ENCODE measurements at places on chromosomes 6 and 20.
A peak's percentile ranks its signal among the peaks of the same experiment; 100 is the strongest.

DNA sequence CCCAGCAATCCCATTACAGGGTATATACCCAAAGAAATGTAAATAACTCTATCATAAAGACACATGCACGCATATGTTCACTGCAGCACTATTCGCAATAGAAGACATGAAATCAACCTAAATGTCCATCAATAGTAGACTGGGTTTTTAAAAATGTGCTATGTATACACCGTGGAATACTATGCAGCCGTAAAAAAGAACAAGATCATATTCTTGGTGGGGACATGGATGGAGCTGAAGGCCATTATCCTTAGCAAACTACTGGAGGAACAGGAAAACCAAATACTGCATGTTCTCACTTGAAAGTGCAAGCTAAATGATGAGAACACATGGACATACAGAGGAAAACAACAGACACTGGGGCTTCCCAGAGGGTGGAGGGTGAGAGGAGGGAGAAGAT lies 201.2 kb downstream of the GMDS start:
- no peak for DNase-seq

DNA sequence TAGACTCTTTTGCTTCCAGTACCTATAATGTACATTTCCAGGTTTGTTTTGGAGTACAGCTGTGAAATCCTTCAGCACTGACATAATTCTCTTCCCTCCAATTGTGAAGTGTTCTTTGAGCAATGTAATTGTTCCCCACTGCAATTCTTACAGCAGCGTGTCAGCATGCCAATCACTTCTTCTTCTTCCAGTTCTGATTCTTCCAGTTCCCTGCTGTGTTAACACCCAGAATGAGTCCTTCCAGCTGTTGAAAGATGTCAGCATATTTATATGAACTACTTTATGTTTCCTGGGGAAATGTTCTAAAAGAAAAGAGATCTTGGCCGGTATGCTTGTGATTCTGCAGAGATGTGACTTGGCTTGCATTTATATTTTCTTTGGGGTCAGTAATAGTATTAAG lies 213.9 kb downstream of the UNC5CL start:
- DNase-seq = no peak

- no peak for DNase-seq
These were observed 10.7 kb upstream of the MPC1 start for GRCh38 chr6:166393535-166393823.

DNA sequence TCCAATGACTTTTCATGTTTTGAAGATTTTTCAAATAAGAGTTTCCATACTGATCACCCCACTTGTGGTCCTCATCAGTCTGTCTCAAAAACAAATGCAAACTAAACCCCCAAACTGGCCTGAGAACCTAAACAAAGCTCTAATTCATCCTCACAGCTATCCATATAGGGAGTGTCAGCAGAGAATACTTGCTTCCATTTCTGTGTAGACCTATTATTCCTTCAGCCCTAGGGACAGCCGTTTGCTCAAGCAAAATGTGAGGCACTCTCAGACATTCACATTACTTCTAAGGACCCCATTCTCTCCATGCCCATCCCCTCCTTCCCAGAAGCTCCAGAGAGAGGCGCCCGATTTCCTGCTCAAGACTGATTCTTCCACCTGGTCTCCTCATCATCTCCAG lies 24.6 kb downstream of the DNAAF9 start:
- no peak for DNase-seq

- DNase-seq = no peak
These were observed 41.0 kb downstream of the SNX14 start for GRCh38 chr6:85552652-85553051.

DNA sequence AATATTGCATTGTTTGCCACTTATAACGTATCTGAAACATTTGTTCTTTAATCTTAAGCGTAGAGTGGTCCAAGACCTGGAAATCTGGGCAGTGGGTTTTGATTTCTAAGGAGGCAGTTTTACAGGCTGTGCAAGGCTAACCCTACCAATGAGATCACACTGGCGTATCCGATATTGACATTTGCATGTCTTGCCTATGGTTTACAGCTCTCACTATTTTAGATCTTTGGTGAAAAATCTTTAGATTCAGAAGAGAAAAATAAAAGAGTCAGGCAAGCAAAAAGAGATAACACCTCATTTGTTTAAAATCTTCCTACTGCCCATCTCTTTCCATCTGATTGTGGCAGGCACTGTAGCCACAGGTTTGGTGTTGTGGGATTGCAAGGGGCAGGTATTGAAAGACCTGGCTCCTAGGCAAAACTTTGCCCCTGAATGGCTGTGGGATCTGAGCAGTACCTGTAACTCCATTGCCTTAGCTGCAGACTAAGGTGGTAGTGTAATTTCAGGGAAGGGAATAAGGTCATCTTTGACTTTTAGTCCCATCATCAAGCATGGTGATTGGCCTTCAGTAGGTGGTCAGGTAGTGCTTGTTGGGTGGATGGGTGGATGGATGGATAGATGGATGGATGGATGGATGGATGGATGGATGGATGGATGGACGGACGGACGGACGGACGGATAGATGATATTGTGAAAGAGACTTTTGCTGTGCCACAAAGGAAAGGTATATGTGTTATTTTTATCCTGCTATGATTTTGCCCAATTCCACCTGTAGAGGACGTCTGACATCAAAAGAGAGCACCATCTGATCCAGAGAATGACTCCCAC lies 1.9 kb downstream of the TNFAIP3 start:
- no peak for DNase-seq

DNA sequence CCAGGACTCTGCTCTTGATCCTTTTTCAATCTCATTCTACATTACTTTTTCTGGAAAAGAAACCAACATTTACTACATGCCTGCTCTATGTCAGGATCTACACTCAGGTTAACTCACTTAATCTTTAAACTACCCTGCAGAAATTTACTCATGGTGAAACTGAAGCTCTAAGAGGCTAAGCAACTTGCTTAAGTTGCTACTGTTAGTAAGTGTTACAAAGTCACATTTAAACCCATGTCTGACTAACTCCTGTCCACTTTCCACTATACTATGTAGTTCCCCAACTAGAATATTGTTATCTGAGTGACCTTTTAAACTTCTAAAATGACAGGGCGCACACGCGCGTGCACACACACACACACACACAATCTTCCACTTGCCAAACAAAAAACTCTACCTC lies 5.0 kb downstream of the CEP162 start:
- no peak for DNase-seq

- peak; percentile 28 for DNase-seq
These were observed 32.3 kb downstream of the SNAP25 start for GRCh38 chr20:10250902-10251301.

GRCh38 chr20:41895241-41896032 lies 277.3 kb upstream of the CHD6 start:
- DNase-seq = no peak

DNA sequence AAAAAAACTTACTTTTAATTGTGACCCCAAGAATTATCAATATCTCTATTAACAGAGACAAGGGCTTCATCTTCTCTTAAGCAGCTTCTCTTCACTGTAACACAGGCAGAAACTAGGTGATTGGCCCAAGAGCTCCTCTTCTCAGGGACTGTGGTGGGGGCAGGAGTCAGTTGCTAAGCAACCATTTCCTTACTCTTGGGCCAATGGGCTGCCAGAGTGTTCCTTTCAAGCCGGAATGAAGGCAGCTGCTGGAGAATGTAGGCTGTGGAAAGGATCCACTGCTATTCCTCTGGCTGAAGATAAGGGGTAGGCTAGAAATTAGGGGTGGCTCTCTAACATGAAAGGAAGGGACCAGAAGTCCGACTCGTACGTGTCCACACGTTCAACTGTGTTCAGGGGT lies at the start of gene SEL1L2:
Gene SEL1L2 (minus strand): TSS at position 150 of the 400 bp plus-strand sequence. CDS start 80 bp downstream, at position 70.
- DNase-seq = no peak

GRCh38 chr6:81648502-81648901 lies 104.0 kb downstream of the TENT5A start:
- DNase-seq = no peak

GRCh38 chr20:54221996-54222890 lies 14.4 kb downstream of the PFDN4 start:
- DNase-seq = peak; percentile 26

DNA sequence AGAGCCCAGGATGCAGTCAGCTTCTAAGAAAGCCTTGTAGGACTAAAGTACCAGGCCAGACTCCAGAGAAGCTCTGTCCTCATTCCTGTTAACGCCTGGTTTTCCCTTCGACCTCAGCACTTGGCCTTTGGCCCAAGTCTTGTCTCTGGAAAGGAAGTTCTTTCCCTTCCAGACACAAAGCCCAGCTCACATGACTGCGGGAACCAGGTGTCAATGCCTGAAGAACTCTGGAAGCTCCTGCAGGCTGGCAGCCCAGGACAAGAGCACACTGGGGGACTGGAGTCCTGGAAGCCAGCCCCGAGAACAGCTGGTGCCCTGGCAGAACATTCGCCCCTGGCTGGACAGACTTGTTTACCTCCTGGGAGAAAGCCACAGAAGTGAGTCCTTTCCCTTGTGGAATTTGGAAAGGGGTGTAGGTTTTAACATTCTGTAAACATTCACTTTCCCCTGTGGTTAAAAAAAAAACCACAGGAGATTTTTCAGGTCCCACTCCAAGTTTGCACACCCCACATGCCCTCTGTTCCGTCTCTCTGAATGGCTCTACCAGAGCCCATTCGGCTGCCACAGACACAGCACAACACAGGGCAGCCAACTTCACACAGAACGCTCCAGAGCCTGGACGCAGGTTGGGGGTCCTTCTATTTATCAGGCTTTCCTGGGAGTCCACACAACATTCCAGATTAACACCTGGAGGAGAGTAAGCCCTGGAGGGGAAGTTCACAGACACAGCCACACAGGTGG lies 18.1 kb downstream of the ACSS1 start:
- peak; percentile 100 for DNase-seq

DNA sequence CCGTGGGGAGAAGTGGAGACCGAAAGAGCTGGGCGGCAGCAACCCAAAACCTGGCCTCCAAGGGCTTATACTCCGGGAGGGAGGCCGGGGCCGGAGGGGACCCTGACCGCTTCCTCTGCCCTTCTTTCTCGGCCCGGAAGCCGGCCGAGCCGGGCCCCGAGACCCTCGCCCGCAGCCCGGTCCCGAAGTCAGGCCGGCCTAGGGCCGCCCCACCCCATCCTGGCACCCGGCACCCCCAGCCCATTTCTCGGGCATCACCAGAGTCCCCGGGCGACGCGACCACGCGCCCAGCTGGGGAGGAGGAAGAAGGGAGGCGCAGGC lies 572 bp upstream of the ZDHHC14 start:
- DNase-seq = no peak

GRCh38 chr20:24965065-24965919 lies 16.2 kb downstream of the CST7 start:
- no peak for DNase-seq

DNA sequence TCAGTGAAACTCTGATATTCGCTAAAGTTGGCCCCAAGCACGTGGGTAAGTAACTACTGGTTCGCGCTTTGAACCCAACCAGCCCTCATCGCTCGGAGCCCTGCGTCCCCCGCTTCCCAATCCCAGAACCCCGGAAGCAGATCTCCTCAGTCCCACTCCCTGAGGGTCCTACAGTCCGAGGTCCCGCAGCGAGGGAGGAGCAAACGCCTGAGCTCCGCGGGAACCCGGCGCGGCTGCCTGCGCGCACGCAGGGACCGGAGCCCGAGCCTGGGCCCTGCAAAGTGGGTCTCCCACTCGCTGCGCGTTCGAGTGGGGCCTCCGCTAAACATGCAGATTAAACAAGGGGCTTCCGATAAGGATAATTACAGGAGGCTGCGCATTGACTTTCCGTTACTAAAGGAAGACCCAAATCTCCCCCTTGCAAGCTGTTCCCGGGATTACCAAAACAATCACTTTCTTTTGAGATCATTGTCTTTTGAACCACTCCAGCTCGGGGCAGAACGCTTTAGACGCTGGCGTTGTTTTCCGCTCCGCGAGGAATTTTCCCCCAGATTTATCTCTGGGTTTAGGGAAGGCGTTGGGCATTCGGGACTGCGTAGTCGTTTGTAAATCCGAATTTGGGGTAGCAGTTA lies 1.3 kb upstream of the VSX1 start:
- no peak for DNase-seq

- no peak for DNase-seq
These were observed 26.8 kb downstream of the MANBAL start for GRCh38 chr20:37316116-37316774.

GRCh38 chr6:83509441-83509840 lies 2.9 kb upstream of the PRSS35 start:
- no peak for DNase-seq

- DNase-seq = no peak
These were observed 2.0 kb upstream of the RAET1G start for GRCh38 chr6:149924933-149925252.

DNA sequence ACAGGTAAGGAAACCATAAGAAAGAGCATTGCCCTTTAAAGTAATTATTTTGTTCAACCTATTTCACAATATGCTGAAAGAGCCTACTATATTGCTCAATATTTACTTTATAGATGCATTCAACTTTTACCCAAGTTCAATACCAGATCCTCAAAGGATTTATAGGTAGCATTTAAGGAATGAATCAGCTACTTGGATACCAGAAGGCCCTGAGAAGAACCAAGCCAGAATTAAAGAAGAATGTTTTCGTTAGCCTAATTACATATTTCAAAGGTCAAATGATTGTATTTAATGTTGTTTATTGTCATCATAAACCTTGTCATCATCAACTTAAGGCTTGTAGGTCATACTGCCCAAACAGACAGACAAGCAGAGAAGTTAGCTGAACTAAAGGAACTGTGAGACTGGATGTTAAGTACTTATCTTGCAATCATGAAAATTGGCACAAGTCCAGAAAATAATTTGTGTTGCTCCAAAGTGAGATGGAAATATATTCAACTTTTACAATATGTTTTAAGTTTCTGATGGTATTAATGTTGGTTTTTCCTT lies 636.7 kb downstream of the RFPL4B start:
- no peak for DNase-seq

GRCh38 chr6:140174524-140174923 lies 800.1 kb upstream of the CITED2 start:
- no peak for DNase-seq

- no peak for DNase-seq
These were observed 414.2 kb upstream of the SPTLC3 start for GRCh38 chr20:12594410-12595088.

- no peak for DNase-seq
These were observed 27.8 kb upstream of the RNF144B start for GRCh38 chr6:18359237-18359885.

- DNase-seq = no peak
These were observed 174.1 kb downstream of the ADAT2 start for GRCh38 chr6:143276436-143276835.

- no peak for DNase-seq
These were observed 47.4 kb downstream of the MOCS1 start for GRCh38 chr6:39886871-39887270.

DNA sequence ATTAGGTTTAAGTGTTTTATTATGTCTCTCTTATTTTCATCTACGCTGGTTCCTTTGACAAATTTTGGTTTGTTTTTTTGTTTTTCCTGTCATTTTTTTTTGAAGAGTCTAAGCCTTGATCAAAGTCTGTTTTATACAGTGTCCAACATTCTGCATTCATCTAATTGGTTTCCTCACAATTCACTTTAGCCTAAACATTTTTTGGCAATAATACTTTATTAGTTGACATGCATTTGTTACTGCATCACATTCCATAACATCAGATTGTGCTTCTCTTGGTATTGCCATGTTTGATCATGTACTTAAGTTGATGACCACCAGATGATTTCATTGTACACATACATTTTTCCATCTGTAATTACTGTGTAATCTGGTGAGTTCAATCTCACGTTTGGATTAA lies 173.2 kb downstream of the ZFAND3 start:
- DNase-seq = no peak

GRCh38 chr6:25842526-25842925 lies 10.7 kb upstream of the SLC17A1 start:
- DNase-seq = no peak

All from LNCaP clone FGC (cell line).